ENCODE measurements at places on chromosomes 2 and 18.

- H3K36me3 ChIP-seq, result peaks cover 3% of the 10 kb centered on the region
- H3K27me3 ChIP-seq, result no peaks in the 10 kb centered on the region
- no peak overlapping the region for H3K4me3 ChIP-seq
- DNase-seq, result no peak
Measured at GRCh38 chr2:69241664-69242514, 145.1 kb downstream of the GFPT1 start.

GRCh38 chr2:134253804-134254203 is at the start of gene MGAT5:
Gene MGAT5, plus strand, starts transcription at chr2:134254072. Its CDS starts 332 bp downstream, at chr2:134254404.
- H3K4me1 ChIP-seq, result no peaks in the 10 kb centered on the region
- H3K4me3 ChIP-seq, result no peak within 1 kb of the TSS
- no peak for DNase-seq

DNA sequence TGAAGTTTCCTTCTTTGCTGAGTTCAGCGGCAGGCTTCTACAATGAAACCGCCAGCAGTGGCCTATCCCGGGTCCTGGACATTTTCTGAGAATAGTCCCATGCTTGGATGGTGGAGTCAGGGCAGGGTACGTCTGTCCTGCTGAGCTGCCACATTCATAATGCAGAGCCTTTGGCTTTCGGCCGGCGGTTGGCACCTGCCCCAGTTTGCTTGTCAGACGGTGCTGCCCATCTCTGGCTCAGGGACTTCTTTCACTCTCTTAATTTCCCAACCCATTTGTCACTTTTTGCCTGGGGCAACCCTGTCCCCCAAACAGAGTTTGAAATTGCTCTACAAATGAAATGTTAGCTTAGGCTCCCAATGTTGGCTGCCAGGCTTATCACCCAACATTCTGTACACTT is 57.2 kb downstream of the SOX11 start:
- H3K4me3 ChIP-seq, result no peak overlapping the region
- no peak overlapping the region for H3K27ac ChIP-seq
- DNase-seq, result no peak
- H3K36me3 ChIP-seq, result no peaks in the 10 kb centered on the region
- H3K27me3 ChIP-seq, result no peaks in the 10 kb centered on the region

GRCh38 chr2:189348369-189348768 is 92.9 kb upstream of the WDR75 start:
- no peak for DNase-seq
- H3K27me3 ChIP-seq, result no peaks in the 10 kb centered on the region
- peak overlapping the region; percentile 60 for H3K27ac ChIP-seq

GRCh38 chr2:130378898-130379214 is 23.0 kb downstream of the PTPN18 start:
- no peaks in the 10 kb centered on the region for H3K27me3 ChIP-seq
- H3K4me3 ChIP-seq, result no peak overlapping the region
- H3K4me1 ChIP-seq, result no peaks in the 10 kb centered on the region
- no peak overlapping the region for H3K27ac ChIP-seq
- no peak for DNase-seq
- no peaks in the 10 kb centered on the region for H3K36me3 ChIP-seq
